SHP77 treated with DMSO at 0.1 percent for 48 hours (cell line): ENCODE measurements at places on chromosomes 6 and 20.
A peak's percentile ranks its signal among the peaks of the same experiment; 100 is the strongest.

DNA sequence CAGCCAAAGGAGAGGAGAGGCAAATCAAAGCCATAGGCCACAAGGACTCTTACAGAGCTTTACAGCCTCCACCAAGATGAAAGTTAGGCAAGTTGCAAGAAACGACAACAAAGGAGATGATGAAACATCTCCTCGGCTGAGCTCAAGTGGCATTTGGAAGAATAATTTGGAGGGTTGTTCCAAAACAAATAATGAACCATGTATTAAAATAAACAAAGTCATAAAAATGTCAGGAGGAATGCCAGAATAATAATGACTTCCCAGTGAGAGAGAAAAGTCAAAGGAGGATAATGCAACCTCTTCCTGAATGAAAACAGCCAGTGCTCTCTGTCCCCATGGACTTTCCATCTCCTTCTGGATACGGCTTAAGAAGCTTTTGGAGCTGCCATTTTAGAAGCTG, 371.4 kb upstream of the ID4 start:
- DNase-seq, result no peak

GRCh38 chr20:41154436-41155176, 17.3 kb downstream of the PLCG1 start:
- DNase-seq, result no peak

DNA sequence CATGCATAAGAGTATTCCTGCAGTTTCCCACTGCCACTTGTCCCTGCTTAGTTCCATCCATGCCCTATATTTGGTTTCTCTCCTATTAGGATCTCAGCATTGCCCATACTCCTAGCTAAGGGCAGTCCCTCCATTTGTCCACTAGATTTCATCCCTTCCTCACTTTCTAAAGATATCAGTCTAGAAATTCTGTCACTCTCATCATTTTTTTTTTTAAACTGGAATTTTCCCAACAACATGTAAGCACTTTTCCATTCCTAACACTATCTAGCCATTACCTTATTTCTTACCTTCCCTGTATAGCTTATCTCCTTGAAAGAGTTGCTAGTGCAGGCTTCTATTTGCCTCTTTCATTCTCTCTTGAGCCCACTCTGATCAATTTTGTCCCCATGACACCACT, 312.2 kb downstream of the BTBD3 start:
- no peak for DNase-seq

- DNase-seq, result no peak
Observed at GRCh38 chr6:21722510-21722909, 129.0 kb downstream of the SOX4 start.

DNA sequence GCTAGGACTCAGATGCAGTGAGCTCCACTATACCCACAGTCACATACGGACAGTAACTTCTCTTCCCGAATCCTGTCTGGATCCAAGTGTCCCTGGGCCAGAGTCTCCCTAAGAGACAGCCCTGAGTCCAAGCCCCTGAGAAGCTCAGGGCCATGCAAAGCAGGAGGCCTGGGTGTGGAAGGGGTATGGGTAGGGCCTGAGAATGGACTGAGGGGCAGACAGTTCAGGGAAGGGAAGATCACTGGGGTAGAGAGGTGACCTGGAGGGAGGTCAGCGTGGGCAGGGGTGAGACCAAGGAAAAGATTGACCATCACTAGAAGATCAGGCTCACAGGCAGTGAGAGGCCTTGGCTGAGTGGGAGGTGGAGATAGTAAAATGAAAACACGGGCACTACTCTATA, 8.8 kb downstream of the RPS6KA2 start:
- DNase-seq, result no peak

DNA sequence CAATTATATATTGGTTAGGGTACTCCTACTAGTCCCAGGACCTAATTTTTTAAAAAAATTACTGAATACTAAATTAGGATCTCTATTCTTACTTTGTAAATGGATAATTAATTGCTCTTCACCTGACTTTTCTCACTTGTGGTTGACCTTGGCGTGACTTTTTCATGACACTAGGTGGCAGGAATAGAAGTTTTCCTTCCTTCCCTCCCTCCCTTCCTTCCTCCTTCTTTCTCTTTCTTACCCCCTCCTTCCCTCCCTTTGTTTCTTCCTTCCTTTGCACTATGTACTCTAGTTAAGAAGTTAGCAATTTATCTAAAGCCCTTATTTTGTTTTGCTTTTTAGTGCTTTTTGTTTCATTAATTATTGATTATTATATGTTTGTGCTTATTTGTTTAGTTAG, 20.4 kb upstream of the HBS1L start:
- no peak for DNase-seq

DNA sequence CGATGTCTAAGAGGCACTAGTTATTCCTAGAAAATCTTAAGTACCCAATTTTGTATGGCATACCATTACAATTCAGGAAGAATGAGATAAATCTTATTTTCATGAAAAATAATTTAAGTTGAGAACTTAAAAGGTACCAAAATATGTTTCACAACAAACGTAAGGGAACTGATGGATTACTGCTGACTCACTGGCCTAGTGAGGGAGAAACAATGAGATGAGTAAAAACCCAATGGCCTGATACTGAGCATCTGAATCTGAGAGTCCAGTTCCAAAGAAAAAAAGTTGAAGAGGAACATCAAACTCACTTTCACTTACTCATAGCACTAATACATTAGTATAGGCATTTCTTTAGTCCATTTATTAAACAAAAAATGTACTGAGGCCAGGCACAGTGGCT, 56.0 kb downstream of the MDN1 start:
- no peak for DNase-seq

GRCh38 chr20:43911066-43911465, 3.6 kb upstream of the TOX2 start:
- DNase-seq, result no peak

DNA sequence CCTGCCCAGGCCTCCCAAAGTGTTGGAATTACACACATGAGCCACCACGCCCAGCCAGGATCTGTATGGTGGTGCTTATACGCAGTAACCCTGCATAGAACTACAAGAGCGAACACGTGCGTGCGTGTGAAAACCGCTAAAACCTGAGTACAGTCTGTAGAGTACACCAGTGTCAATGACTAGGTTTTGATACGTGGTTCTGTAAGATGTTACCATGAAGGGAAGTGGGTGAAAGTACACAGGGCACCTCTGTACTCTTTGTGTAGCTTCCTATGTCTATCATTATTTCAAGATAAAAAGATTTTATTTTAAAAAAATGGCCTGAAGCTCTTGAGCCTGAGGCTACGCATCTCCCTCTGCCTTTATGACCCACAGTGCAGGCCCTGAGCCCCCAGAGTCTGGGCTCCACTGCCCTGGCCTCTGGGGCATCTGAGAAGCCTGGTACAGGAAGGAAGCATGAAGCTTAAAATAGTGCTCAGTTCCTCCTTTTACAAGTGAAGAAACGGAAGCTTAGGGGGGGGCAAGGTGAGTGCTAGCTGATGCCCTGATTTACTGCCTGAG, 21.6 kb downstream of the LY86 start:
- no peak for DNase-seq

GRCh38 chr20:10185741-10186558, 32.7 kb upstream of the SNAP25 start:
- DNase-seq, result peak; percentile 95

- no peak for DNase-seq
Observed at GRCh38 chr20:50980851-50981713, 22.5 kb downstream of the MOCS3 start.

- no peak for DNase-seq
Observed at GRCh38 chr20:37437676-37438075, 83.4 kb upstream of the NNAT start.

- no peak for DNase-seq
Observed at GRCh38 chr6:35948725-35949124, 27.8 kb upstream of the SRPK1 start.

GRCh38 chr6:145749632-145750031, 14.3 kb upstream of the EPM2A start:
- DNase-seq, result no peak

DNA sequence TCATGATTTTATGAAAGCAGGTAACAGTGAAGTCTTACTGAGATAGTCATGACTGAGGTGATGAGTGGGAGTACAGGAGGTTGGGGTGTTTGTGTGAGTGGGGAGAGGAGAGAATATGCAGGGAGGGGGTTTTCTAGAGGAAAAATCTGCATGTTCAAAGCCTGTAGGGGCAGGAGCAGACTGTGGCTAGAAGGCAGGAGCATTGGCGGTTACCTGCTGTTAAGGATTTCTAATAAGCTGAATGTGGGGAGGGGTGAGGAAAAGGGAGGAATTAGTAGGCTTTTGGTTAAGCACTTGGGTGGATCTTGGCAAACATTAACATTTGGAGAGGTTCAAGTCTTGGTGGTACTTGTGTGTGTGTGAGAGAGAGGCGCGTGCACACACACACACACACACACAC, 70.8 kb downstream of the EYA4 start:
- no peak for DNase-seq

DNA sequence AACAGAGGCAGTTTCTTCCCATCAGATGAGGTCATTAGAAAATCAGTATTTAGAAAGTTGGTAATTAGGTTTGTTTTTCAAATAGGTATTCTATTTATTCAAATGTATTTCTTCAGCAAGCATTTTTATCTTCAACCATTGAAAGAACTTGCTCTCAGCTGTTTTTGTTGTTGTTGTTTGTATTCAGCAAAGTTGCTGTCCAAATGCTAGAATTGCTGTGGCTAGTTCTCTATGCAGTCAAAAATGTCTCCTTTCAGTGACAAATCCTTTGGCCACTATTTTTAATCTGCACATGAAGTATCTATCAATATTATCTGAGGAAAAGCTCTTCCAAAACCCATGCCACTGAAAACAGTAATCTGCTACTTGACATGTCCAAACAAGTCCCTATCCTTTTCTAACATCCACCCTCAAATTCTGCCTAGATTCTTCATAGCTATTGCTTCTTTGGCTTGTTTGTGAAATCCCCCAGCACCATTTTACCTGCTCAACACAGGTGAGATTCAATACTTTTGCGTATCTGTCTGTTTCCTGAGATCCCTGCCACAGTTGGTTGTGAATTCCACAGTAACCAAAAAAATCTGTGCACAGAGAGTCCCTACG, 1005.4 kb downstream of the GRIK2 start:
- DNase-seq, result no peak

DNA sequence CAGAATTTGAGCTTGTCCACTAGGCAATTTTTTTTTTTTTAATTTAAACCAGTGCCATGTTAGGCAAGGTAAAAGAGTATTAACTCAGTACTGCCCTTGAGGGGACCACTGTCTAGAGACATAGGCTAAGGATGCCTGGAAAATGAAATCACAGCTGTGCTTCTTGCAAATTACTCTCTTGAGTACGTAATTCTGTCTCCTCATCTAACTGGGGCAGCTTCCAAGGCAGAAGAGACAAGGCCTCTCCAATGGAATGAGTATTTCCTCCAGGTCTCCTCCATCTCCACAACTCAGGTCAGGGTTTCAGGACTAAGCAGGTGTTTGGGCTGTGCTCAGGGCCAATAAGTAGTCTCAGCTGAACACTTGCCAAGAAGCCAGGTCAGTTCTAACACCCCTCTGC, 33.8 kb upstream of the MRPS10 start:
- no peak for DNase-seq

DNA sequence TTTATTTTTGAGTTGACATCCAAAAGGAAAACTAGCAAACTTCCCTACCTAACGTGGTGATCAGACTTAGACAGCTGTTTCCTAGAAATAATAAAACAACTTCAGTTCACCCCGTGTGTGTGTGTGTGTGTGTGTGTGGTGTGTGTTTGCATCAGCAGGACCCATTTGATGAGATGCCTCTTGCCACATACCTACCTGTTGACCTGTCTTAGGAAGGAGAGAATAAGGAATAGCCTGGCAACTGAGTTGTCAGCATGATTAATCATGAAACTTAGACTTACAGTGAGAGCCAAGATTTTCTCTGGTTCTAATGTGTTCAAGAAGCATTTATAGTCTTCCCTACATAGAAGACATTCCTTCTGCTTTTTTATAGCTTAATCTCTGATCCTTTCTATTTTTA, 16.1 kb upstream of the PBOV1 start:
- DNase-seq, result no peak

DNA sequence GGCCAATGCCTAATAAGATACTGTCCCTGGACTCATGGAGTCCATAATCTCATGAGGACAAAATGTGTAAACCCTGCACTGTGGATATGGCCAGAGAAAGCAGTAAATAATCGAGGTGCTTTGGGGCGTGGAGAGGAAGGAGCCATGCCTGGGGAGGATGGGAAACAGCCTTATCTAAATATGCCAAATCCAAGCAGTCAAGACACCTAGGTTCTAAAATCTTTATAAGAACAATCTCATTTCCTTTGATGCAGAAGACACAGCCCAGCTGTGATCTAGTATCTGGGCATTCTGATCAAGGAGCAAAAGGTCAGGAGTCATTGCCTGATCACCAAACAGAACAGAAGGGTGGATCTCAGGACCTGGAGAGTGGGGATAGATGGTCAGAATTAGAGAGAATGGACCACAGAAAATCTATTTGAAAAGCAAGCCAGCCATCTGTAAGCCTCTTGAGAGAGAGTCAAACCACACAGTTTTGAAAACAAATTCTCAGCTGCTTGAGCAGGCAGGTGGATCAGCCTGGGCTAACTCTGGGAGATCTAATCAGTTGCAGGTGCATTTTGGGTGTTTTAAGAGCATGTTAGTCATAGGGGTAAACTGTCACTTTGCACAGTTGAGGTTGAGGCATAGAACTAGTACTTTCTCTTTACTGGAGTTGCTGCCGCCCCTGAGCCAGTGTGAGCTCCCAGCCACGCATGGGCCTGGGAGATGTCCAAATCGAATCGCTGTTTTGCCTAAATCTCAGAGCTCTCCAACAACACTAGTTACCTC, 130.8 kb upstream of the TNFAIP3 start:
- no peak for DNase-seq

DNA sequence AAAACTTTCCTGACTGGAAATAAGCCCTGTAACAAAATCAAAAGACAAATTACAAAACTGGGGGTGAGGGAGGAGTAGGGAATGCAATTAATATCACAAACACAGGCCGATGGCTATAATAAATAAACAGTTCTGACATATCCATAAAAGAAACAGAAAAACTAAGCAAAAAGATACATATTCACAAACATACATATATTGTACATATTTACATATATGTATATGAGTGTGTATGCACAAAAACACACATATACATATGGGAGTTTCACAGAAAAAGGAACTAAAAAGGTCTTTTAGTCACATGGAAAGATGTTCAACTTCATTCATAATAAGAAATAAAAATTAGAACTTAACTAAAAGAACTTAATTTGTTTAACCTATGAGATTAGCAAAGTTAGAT, 292.7 kb downstream of the TFAP2A start:
- DNase-seq, result no peak
